Cerebellar nuclear complex (tissue), 1 donor: ENCODE measurements at places on chromosomes 4 and X.

- no peak for DNase-seq
Measured at GRCh38 chr4:12118651-12119213, 690.0 kb upstream of the HS3ST1 start.

DNA sequence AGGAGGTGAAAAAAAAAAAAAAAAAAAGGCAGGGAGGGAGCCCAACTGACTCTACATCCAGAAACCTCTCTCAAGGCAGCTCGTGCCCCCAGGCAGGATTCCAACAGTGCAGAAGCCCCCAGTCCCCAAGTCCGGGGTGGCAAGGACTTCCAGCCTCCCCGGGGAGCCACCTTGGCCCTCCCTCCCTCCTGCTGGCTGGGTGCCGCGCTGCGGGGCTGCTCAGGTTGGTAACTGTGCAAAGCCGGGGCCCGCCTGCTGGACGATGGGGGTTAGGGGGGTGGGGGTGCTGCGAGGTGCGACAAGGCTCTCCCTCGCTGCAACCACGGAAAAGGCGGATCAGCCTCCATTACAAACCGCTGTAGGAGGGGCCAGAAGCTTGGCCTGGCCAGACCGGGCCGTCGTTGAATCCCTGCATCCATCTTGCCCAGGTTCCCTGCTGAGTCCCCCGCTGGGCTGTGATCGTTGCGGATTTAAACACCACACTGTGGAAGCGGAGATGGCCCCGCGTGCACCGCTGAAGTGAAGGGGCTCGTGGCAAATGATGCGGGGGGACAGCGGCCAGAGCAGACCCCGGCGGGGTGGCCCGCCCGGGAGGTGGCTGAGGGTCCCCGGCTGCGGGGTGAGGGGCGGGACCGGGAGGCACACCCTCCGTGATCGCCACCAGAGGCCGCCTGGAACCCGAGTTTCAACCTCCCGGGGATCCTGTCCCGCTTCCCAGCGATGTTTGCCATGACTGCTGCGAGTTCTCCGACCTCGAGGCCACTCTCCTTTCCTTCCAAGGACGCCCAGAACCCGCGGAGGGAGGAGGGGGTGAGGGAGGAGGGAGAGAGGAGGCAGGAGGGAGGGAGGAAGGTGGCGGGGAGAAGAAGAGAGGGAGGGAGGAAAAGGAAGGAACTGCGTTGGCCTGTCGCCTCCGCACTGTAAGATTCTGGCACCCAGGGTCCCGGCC is 58.0 kb upstream of the DDX3X start:
- DNase-seq: no peak

GRCh38 chr4:139297001-139297410 is 4.3 kb upstream of the NAA15 start:
- no peak for DNase-seq

DNA sequence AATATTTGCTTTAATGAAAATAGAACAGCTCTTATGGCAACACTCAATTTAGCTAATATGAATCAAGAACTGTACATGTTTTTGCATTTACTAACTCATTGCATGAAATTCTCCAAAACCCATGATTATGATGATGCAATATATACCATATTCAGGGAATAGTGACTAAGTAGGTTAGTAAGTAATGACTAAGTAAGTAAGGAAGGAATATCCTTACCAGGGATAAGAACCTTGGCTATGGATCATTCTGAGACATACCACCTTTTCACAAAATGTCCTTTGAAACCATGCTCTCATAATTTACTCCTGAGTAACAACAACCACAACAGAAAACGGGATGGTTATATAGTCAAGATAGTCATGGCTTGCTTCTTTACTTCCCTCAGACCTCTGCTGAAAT is 1513.0 kb downstream of the STIM2 start:
- DNase-seq: no peak

DNA sequence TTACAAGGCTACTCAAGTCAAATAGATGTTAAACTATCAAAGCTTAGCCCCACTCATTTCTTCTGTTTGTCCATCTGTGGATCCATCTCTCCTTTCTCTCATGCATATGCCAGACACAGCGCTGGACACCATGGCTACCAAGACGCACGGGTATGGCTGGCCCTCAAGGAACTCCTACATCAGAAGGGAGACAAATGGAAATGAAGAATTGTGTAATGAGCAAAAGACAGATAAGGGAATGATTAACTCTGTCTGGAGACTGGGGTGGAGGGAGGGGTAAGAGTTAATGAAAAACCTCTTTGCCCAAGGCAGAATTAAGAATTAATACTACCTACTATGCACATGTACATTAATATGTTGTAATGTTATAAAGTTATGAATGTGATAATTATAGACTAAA is 88.1 kb downstream of the MGST2 start:
- DNase-seq: no peak

DNA sequence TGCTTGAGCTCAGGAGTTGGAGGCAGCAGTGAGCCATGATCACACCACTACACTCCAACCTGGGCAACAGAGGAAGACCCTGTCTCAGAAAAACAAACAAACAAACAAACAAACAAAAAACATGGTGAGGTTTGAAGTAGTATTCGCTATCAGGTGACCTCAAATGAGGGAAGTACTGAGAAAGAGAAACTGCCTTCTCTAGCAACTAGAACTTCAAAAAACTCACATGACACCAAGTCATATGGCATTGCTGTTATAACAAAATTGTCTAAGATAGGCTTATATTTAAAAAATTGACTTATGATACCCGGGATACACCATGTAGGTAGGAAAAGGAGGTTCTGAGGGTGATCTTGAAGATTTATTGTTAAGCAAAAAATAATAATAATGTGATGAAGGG is 10.3 kb downstream of the MPP1 start:
- no peak for DNase-seq

DNA sequence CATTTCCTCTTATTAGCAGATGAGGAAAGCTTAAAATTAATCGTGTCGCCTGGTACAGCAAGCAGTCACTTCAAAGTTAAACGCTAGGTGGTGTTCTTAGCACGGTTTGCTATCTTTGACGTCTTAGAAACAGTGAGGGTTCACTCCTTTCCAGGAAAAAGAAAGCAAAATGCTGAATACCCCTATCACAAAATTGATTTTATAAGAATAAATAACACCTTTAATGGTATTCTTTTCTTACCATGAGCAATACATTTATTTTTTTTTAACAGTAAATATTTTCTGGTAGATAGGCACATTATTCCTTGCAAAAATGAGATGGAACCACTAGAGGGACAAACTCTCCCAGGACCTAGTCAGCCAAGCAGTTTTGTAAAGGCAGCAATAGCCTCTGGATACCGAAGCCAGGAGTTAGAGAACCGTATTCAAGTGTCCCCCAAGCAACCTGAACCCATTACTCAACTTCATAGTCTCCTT is 153.9 kb downstream of the KDR start:
- DNase-seq: no peak

DNA sequence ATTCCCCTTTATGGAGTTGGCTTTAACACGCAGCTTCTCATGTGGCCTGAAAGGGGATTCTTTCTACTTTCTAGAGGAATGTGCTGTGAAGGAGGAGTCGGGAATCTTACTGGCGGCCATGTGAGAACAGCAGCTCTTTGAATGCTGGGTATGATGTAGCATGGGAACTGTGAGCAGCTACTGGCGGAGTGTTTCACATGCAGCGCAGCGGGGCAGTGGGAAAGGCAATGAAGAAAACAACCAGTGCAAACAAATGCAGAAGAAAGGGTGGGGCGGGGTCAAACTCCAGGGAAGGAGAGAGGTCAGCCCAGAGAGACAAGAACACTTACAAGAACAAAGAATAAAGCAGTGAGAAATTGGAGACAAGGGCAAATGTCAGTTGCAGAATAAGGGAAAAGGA is 363.8 kb upstream of the FTHL17 start:
- no peak for DNase-seq

DNA sequence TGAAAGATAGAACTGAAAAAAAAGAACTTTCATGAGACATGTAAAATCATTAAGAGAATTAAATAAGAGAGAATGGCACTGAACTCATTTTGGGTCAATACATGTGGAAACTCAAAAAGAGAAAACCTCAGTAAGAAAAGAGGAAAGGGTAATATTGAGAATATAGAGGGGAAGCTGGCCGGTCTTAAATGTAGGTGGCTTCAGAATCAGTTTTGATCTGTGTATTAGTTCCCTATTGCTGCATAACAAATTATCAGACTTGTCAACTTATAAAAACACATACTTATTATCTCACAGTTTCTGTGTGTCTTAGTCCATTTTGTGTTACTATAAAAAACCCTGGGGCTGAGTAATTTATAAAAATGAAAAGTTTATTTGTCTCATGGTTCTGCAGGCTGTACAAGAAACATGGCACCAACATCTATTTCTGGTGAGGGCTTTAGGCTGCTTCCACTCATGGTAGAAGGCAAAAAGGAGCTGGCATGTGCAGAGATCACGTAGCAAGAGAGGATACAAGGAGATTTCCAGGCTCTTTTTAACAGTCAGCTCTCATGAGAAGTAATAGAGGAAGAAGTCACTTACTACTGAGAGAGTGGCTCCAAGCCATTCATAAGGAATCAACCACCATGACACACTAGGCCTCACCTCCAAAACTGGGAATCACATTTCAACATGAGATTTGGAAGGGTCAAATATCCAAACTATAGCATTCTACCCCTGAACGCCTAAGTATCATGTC is 29.6 kb downstream of the SATL1 start:
- DNase-seq: no peak

GRCh38 chr4:41507291-41507947 is 30.5 kb upstream of the LIMCH1 start:
- no peak for DNase-seq

DNA sequence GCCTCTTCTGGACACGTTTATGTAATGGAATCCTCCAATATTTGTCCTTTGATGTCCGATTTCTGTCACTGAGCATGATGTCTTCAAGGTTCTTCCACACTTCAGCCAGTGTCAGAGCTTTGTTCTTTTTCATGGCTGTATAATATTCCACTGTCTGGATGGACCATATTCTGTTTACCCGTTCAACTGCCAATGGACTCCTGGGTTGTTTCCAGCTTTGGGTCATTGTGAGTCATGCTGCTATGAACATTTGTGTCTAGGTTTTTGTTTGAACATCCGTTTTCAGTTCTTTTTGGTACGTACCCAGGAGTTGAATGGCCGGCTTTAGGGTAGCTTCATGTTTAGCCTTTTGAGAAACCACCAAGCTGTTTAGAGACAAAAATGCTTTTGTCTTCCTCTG is 93.2 kb downstream of the SHOX start:
- DNase-seq: no peak

DNA sequence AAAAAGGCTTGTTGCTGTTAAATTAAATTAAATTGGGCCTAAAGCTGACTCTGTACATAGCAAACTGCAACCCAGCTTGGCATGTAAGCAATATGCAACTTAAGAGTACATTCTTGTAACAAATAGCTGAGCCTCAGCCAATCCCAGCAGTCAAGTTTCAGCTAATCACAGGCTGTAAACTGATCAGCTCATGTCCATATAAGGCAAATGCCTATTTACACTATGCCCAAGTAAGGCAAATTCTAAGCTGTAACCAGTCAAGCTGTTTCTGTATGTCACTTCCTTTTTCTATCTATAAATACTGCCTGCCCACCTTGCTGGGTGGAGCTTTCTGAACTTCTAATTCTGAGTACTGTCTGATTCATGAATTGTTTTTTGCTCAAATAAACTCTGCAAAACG is 429.1 kb upstream of the FTHL17 start:
- no peak for DNase-seq

- DNase-seq: no peak
Measured at GRCh38 chrX:48076343-48076742, 4.9 kb upstream of the ZNF630 start.

DNA sequence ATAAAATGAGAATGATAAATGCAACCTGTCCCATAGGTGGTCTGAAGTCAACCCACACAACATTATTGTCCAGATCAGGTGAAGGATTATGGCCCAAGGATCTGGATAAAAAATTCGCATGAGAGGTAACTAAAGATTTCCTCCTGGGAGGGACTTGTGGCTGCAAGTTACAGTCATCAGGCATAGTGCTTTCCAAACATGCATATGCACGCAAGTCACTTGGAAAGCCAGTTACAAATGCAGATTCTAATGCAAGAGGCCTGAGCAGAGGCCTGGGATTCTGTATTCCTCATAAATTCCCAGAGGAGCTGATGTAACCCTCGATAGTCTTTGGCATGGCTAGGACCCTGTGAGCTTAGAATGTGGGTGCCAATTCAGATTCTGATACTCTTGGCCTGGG is 21.1 kb downstream of the HS3ST1 start:
- no peak for DNase-seq

- no peak for DNase-seq
Measured at GRCh38 chr4:94570558-94570957, 118.8 kb downstream of the PDLIM5 start.

DNA sequence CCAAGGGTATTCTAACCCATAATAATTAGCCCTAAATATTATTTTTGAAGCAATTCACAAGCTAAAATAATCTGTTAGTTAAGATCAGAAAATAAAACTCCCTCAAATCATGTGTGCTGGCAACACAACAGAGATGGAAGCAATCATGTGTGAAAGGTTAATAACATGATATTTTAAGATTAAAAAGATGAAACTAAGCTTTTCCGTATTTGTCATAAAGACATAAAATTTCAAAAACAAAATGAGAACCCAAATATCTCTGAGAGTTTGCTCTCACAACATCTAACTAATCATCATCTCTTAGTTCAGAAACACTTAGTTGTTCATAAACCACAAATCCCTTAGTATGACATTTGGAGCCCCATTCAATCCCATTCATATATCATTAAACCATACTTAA is 749.1 kb downstream of the CCSER1 start:
- no peak for DNase-seq

GRCh38 chr4:184265546-184266351 is 48.1 kb upstream of the ENPP6 start:
- no peak for DNase-seq

- DNase-seq: no peak
Measured at GRCh38 chrX:15714529-15714928, 23.5 kb upstream of the CA5B start.

GRCh38 chr4:145503486-145504072 is 21.9 kb downstream of the SMAD1 start:
- DNase-seq: no peak

DNA sequence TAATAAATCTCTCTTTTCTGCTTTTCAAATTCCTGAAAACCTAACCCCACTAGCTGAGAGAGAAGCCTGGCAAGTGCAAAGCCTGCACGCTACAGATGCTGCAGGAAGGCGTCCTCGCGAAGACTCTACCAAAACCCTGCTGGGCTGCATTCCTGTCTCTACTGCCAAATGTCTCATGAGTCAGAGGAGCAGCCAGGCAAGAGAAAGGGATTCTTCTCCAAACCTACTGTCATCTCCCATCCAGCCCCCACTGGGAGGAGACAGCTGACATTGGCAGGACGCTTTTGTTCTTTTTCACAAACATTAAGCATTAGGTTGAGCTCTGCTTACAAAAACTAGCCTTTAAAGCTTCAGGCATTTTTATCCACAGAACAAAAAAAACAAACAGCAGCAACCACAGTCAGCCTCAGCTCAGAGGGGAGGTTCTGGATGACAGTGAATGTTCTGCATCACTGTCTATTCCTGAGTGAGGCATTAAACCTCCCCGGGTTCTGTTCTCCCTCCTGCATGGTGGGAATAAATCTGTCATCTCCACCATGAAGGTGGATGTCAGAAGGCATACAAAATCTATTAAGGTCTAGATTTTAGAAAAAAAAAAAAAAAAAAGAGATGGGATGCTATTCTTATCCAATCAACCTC is 18.0 kb downstream of the CRMP1 start:
- peak; percentile 64 for DNase-seq
